NCI-H1930 (cell line): ENCODE measurements at places on chromosomes 7 and 10.
A peak's percentile ranks its signal among the peaks of the same experiment; 100 is the strongest.

GRCh38 chr10:79416578-79417255 is 28.7 kb downstream of the ZCCHC24 start:
- DNase-seq, result no peak

DNA sequence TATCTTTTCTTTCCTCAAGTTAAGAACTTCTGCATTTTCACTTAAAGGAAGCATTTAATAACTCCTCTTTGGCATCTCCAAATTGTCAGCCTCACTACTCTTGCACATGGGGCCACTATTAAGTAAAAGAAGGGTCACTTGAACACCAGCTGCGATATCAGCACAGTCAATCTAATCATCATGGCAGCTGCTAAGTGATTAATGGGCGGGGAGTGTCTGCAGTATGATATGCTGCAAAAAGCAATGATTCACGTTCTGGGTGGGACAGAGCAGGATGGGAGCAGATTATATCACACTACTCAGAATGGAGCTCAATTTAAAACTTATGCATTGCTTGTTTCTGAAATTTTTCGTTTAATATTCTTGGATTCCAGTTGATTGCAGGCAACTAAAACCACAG is 447.4 kb upstream of the PFKP start:
- DNase-seq, result no peak

GRCh38 chr10:98423691-98424120 is 8.7 kb upstream of the PYROXD2 start:
- DNase-seq, result no peak

DNA sequence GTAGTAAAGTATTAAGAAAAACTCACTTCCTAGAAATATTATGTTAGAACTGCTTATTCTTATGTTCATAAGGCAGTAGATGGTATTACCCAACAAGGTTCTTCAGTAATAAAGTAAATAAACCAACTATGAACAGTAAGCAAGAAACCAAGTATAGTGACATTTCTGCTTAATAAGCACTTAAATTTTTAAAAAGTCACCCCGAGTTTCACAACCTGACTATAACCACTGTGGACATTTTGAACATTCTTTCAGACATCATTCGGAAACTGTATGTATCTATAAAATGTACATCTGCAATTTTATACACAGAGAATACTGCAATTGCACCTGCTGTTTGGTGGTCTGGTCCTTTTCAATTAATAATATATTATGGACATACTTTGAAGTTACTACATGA is 1073.6 kb downstream of the XPNPEP1 start:
- DNase-seq, result no peak

GRCh38 chr7:5477723-5478531 is 54.3 kb upstream of the TNRC18 start:
- no peak for DNase-seq

DNA sequence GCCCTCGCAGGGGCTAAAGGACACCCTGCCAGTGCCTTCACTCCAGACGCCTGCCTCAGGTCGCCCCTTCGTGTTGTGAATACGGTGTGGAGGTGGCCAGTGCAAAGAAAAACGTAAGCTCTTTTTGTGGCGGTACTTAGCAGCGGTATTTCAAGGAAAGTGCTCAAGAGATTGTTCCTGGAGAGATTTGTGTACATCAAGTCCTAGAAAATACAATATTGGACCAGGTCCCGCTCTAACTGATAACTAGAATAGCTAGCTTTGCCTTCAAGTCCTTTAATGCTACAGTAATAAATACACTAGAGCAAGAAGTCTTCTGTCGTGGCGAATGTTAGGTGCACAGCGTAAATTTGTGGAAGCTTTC is 689 bp downstream of the PLCE1 start:
- DNase-seq, result no peak

- DNase-seq, result no peak
These were observed 8.1 kb downstream of the PGAM1 start for GRCh38 chr10:97434055-97434454.

- DNase-seq, result no peak
These were observed 19.4 kb upstream of the ATAD1 start for GRCh38 chr10:87837445-87837844.

DNA sequence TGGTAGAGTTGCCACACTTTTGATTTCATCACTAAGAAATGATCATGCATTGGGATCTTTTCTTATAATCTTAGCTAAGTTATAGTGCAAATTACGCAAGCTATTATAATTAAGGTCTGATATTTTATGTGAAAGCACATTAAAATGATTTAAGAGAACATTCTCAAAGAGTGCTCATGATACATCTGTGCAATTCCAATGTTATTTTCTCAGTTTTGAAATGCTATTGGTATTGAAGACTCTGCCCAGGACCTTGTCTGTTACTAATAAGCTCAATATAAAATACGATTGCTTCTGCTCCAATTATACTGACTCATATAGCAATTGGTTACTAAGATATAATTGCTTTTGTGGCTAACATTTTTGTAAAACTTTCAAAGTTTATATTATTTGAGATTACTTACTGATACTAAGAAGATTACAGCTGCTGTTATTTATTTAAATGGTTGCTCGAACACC is 180.9 kb downstream of the ADAM12 start:
- DNase-seq, result no peak

GRCh38 chr10:115826396-115826795 is 446.6 kb downstream of the GFRA1 start:
- no peak for DNase-seq

DNA sequence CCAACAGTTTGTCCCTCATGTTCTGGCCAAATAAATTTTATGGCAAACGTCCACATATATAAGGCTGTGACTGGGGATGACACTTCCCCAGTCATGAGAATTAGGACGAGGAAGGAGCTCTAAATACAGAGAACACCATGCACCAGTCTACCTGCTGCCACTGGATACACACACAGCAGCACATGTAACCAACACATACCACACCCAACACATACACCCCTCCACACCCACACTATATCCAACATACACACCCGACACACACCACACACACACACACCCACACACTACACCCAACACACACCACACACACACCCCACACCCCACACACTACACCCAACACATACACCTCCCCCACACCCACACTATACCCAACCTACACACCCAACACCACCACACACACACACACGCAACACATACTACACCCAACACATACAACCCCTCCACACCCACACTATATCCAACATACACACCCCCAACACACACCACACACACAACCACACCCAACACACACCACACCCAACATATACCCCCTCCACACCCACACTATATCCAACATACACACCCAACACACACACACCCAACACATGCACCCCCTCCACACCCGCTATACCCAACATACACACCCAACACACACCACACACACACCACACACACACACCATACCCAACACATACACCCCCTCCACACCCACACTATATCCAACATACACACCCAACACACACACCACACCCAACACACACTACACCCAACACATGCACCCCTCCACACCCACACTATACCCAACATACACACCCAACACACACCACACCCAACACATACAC is 74.1 kb downstream of the HIPK2 start:
- no peak for DNase-seq

- DNase-seq, result no peak
These were observed 93.7 kb downstream of the OAT start for GRCh38 chr10:124324856-124325632.

DNA sequence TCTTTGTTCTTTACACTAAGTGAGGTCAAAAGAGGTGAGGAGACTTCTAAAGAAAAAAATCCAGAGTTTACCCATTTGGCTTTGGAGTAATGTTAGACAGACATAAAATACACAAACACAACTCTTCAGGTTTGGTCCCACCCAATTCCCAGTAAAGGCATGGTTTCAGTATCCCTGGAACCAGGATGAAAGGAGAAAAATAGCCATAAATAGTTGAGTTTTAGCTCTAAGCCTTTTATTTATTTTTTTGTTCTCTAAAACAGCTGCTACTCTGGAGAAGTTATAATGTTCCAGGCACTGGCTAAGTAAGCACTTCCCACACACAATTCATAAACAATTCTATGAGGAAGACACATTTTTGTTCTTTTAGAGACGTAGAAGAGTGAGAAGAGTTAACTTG is 4.0 kb downstream of the ABCB1 start:
- DNase-seq, result no peak

- DNase-seq, result no peak
These were observed 18.5 kb upstream of the FAM133B start for GRCh38 chr7:92608380-92609322.

DNA sequence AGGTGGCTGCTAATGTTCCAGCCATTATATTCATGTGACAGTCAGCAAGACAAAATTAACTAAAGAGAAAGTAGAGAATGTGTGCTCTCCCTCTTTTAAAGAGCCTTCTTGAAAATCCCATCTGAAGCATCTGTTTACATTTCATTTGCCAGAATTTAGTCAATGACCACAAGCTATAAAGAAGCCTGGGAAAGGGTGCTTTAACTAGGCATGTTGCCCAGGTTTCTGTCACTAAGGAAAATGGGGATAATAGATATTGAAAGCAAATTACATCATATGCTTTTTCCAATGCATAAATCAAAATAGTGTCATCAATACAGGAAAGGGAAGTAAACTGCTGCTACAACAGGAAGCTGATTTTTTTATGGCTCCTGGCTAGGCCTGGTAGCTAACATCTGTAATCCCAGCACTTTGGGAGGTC is 67.7 kb downstream of the ELAPOR2 start:
- no peak for DNase-seq

DNA sequence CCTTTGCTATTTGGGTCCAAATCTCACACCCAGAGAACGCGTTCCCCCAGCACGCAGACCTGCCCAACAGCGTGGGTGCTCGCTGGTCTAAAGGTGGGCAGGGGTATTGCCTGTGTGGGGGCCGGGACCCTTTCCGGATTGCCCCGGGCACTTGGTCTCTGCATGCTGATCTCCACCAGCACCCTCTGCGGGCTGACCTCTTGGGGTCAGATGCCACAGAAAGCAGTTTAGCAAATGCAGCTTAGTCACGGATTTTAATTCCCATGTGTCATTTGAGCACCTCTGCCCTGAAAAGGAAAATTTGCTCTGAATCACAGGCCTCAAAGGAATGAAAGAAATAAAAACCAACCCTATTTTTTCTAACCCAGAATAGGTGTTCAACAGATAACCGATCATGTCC is 46.7 kb downstream of the PKD1L1 start:
- DNase-seq, result no peak

GRCh38 chr7:94605031-94605430 is 50.9 kb downstream of the SGCE start:
- DNase-seq, result no peak

- no peak for DNase-seq
These were observed 317 bp downstream of the PDZD7 start for GRCh38 chr10:101030496-101031127.

DNA sequence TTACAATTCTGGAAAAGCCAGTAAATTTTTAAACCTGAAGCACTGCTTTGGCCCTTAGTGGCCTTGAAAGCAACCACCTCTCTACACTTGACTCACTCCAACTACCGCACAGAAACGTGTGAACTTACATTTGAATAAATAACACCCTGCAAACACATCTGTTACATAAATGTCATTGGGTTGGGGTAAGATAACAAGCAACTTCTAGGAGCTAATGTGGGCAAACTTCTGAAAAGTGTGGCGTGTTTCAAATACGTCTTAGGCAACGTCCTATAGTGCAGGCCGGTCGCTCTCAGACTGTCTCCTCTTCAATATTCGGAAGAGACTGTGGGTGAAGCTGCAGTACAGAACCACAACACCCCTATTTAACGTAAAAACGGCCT is 474 bp downstream of the ORC5 start:
- DNase-seq, result no peak

DNA sequence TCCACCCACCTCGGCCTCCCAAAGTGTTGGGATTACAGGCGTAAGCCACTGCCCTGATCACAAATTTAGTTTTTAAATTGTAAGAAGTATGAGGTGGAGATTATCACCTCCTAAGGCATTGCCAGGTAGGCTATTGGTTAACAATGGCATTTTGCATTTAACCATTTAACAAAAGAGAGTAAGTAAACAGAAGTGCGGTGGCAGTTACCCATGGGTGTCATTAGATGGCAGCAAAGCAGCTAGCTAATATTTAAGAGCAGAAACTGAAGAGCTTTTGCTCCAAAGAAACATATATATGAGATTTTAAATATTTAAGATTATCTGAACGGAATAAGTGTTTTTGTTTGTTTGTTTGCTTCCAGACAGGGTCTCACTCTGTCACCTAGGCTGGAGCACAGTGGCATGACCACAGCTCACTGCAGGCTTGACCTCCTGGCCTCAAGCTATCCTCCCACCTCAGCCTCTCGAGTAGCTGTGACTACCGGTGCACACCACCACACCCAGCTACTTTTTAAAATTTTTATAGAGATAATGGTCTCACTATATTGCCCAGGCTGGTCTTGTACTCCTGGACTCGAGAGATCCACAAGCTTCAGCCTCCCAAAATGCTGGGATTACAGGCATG is 325.5 kb upstream of the C7orf33 start:
- DNase-seq, result peak; percentile 24

- DNase-seq, result no peak
These were observed 173.5 kb downstream of the TSPAN12 start for GRCh38 chr7:120684463-120684862.

- no peak for DNase-seq
These were observed 10.9 kb upstream of the SNX10 start for GRCh38 chr7:26280723-26281122.
